ENCODE measurements at places on chromosomes 7 and 10. TPM values are rescaled to one million over a fixed set of nuclear protein-coding genes. Genes with fewer than 3 reads are reported as not detected.

The MSMB gene
- not detected for total RNA-seq

DNA sequence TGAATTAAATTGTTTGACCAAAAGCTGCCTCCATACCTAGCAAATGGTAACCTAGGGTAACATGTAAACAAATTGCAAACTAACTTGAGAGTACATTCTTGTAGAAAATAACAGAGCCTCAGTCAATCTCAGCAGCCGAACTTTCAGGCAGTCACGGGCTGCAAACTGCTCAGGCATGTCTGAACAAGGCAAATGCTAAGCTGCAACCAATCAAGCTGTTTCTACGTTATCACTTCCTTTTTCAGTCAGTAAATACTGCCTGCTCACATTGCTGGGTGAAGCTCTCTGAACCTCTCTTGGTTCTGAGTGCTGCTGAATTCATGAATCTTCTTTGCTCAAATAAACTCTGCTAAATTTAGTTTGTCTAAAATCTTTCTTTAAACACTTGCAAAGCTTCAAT is 1212.4 kb downstream of the SORCS1 start:
- no peak for DNase-seq

GRCh38 chr10:11489591-11489990 is 121.9 kb downstream of the USP6NL start:
- no peak for DNase-seq

GRCh38 chr10:22438711-22439110 is 93.4 kb downstream of the SPAG6 start:
- DNase-seq: no peak

GRCh38 chr10:127854769-127855590 is 37.8 kb downstream of the CLRN3 start:
- no peak for DNase-seq

GRCh38 chr7:35736725-35737124 is 41.8 kb upstream of the HERPUD2 start:
- no peak for DNase-seq

The METTL27 gene
- not detected for total RNA-seq

DNA sequence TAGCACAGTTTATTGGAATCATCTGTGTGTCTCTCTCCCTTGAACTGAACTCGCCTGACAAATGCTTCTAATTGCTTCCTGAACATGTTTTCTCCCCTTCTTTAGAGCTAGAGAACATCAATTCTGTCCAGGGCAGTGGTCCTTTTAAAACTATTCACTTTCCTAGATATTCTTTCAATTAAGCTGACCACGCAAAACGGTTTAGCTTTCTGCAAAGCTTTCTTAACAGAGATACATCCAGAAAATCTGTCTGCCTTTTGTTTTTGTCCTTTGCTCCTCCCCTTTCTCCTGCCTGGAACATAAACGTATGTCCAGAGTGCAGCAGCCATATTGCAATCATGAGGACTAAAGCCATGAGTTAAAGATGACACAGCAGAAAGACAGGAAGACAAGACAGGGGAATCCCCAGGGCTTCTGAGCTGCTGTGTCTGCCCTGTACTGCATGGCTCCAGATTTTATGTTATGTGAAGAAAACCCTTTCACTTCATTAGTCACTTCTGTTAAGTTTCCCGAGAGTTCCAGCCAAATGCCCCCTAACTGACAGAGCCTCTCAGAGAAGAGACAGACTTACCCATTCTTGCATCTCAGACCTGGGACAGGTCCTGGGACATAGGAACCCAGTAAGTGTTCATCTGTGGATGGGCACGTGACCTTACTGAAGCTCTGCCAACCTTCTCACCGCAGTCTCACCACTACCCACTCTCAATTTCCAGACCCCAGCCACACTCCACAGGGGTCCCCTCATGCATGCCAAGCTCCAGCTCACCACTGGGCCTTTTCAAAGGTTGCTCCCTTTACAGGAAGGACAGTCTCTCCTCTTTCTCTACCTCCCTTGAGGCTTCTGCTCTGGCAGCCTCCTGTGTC is 35.0 kb upstream of the CPXM2 start:
- DNase-seq: no peak

- no peak for DNase-seq
Measured at GRCh38 chr7:112201411-112201810, 4.8 kb downstream of the DOCK4 start.

- DNase-seq: no peak
Measured at GRCh38 chr10:120181154-120181553, 275.9 kb upstream of the PLPP4 start.

DNA sequence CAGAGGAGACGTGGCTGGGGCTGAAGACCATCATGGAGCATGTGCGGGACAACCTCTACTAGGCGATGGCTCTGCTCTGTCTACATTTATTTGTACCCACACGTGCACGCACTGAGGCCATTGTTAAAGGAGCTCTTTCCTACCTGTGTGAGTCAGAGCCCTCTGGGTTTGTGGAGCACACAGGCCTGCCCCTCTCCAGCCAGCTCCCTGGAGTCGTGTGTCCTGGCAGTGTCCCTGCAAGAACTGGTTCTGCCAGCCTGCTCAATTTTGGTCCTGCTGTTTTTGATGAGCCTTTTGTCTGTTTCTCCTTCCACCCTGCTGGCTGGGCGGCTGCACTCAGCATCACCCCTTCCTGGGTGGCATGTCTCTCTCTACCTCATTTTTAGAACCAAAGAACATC is 22.0 kb upstream of the CPA5 start:
- DNase-seq: no peak

GRCh38 chr7:36388423-36388822 is 1.2 kb upstream of the ANLN start:
- peak; percentile 23 for DNase-seq

DNA sequence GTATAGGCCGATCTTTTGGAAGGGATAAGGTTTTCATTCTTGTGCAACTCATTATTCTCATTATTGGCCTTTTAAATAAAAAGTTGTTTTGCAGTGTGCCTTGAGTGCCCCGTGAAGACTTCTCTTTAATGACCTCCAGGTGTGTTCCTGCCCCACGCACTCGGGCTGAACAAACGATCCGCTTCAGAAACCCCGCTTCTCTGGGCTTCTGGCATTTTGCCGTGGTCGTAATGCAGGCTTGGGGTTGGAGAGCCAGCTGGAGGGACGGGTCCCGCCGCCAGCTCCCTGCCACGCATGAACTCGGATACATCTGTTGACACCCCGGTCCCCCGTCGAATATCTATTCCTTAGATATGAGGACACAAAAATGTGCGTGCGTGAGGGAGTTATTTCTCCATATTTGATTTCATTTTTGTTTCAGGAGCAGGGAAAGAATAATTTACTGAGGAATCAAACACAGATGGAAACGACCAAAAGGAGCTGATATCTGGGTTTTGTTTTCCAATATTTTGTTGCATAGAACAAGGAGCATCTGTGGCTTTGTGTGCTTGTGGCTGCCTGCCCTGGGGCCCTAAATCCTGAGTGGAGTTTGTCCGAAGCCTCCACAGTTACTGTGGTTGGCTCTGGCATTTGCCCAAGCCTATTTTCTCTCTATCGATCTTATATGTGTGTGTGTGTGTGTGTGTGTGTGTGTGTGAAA is 17.0 kb upstream of the TTYH3 start:
- DNase-seq: peak; percentile 44

DNA sequence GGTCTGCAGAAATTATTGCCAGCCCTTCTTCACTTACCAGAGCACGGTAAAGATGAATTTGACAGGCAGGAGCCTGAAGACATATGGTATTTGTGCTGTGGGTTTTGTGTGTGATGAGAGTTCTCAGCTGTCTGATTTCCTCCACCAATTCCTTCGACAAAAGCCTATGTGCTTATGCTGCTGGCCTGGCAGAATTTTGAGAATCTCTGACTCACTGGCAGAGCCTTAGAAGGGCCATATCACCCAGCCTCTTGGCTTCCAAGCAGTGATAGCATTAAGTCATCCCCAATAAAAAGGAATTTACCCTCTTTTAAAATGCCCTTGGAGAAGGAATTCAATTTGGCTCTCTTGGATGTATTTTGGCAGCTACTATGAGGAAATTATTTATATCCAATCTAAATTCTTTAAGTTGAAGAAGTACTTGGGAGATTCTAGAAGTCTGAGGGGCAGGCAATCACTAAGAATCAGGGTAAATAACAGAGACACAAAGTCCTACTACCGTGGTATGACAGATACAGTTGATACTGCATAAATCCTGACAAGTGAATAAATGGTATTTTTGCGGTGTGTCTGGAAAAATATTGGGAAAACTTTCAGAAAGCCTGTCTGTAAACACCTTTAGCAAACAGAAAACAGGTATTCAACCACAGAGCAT is 68.6 kb upstream of the EFCAB10 start:
- DNase-seq: peak; percentile 37
